ENCODE measurements at places on chromosomes 11 and 22. TPM values are rescaled to one million over a fixed set of nuclear protein-coding genes. Genes with fewer than 3 reads are reported as not detected.

The RBMXL2 gene
- total RNA-seq, result not detected

The RRP7A gene
- total RNA-seq, result 33.0 TPM

The UBXN1 gene
- total RNA-seq, result 91.1 TPM

The CTR9 gene
- 31.0 TPM for total RNA-seq

The C11orf71 gene
- 14.0 TPM for total RNA-seq
